ENCODE measurements at places on chromosomes 6 and 20.
A peak's percentile ranks its signal among the peaks of the same experiment; 100 is the strongest.

DNA sequence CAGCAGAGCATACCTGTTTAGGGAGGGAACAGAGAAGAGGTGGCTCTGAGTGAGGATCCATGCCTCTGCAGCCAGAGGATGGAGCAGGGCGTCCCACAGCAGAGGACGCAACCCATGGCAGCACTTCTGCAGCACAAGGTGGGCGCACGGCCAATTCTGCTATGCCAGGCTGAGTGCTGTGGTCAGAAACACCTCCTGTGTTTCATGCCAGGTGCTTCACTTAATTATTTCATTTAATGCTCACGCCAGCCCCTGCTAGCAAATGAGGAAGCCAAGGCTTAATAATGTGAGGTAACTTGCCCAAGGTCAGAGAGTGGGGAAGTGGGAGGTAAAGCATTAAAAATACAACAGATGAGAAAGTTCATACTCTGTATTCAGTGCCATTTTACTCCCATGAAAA, 68.5 kb upstream of the PTGIS start:
- no peak for DNase-seq

- DNase-seq: no peak
Observed at GRCh38 chr6:7307533-7307932, 5.5 kb downstream of the SSR1 start.

GRCh38 chr6:39111280-39111679, 3.7 kb downstream of the SAYSD1 start:
- no peak for DNase-seq

- DNase-seq: no peak
Observed at GRCh38 chr6:14706378-14706929, 539.4 kb upstream of the JARID2 start.

GRCh38 chr6:45677381-45678284, 299.9 kb upstream of the SUPT3H start:
- peak; percentile 19 for DNase-seq

GRCh38 chr6:168016176-168016620, 18.7 kb downstream of the KIF25 start:
- no peak for DNase-seq

DNA sequence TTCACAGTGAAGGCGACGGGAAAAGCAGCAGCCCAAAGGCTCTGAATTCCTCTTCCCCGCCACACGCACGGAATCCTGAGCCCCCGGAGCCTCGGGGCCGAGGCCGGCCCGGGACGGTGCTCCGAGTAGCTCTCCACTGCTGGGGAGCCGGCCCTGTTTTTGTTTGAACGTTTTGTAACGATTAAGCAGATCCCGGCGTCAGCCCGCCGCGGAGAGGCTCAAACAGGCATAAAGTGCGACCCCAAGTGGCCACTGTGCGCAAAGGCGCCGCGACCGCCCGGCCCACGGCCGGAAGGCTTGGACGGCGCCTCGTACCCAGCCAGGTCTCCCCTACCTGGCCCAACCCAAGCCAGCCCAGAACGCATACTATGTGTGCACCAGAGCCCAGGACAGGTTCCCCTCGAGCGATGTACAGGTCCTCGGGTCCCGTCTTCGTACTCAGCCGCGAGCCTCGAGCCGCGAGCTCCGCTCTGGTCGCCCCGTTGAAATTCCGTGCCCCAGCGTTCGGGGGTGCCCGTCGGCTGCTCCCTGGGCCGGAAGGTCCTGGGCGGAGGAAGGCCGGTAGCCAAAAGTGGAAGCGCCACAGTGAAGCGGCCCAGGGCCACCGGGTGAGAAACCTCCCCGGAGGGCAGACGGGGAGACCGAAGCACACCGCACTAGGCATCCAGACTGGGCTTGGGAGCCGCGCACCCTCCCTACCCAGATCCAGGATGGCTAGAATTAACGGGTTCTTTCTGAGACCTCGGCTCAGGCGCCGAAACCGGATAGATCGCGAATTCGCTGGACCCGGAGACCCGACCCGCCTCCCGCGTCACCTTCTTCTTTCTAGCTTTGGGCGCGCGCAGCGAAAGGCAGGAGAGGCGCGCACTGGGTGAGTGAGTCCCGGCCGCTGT, 1.2 kb upstream of the MAFB start:
- DNase-seq: no peak

- DNase-seq: no peak
Observed at GRCh38 chr6:136607204-136607931, 57.1 kb upstream of the MAP7 start.

GRCh38 chr6:167839343-167839742, 12.6 kb downstream of the AFDN start:
- no peak for DNase-seq

- no peak for DNase-seq
Observed at GRCh38 chr6:13284646-13285045, 43.7 kb downstream of the TBC1D7 start.

- DNase-seq: no peak
Observed at GRCh38 chr6:22826961-22827360, 257.6 kb downstream of the HDGFL1 start.

All from stimulated activated naive CD4-positive, alpha-beta T cell (primary cell).